ENCODE measurements at places on chromosomes 13 and 19.

DNA sequence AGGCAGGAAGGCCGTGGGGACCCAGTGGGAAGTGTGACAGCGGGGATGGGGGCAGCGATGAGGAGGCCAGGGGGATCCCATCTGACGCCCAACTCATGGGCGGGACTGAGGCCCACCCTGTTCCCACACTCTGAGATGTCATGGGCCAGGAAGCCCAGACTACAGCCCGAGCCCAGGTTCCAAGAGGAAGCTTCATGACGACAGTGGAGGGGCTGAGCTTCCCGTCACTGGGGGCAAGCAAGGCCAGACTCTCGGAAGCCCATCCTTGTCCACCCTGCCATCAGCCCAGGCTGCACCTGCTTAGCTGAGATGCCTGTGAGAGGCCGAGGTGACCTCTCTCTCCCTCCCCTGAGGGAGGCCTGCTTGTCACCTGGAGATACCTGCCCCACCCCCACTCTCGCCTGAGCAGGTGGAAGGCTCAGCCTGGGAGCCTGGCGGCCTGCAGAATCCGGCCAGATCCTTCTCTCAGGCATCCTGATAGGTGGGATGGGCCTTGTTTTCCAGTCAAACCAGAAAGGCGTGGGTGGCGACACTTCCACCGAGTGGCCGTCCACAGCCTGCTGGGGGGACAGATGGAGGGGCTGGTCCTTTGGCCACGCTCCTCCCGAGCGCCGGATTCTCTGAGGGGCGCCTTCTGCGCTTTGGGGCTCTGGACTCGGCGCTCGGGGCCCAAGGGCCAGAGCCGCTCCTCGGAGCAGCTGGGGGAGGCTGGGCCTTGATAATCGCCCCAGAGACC is 4.8 kb downstream of the ZBTB7A start:
- no peak for DNase-seq

DNA sequence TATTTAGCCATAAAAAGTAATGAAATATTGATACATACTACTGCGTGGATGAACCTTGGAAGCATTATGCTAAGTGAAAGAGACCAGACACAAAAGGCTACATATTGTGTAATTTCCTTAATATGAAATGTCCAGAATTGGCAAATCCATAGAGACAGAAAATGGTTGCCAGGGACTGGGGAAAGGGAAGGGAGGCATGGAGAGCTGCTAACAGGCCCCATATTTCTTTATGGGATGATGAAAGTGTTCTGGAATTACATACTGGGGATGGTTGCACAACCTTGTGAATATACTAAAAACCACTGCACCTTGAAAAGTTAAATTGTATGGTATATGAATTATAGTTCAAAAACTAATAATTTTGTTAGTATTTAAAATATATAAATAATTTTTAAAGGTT is 3.6 kb downstream of the IFT88 start:
- DNase-seq, result peak; percentile 76

DNA sequence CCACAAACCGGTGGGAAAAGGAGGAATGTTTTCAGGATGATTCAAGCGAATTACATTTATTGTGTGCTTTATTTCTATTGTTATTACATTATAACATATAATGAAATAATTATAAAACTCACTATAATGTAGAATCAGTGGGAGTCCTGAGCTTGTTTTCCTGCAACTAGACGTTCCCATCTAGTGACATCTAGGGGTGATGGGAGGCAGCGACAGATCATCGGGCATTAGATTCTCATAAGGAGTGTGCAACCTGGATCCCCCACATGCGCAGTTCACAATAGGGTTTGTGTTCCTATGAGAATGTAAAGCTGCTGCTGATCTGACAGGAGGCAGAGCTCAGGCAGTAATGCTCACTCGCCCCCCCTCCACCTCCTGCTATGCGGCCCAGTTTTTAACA is 54.5 kb downstream of the SPTBN4 start:
- no peak for DNase-seq

GRCh38 chr13:113734826-113735125 is 24.2 kb upstream of the TMEM255B start:
- DNase-seq, result no peak

- DNase-seq, result peak; percentile 18
Observed at GRCh38 chr19:42634409-42635232, 39.9 kb upstream of the CEACAM8 start.

- DNase-seq, result no peak
Observed at GRCh38 chr13:44516771-44517170, 59.4 kb downstream of the TSC22D1 start.

- peak; percentile 80 for DNase-seq
Observed at GRCh38 chr13:43303033-43303729, 279.8 kb downstream of the DNAJC15 start.

DNA sequence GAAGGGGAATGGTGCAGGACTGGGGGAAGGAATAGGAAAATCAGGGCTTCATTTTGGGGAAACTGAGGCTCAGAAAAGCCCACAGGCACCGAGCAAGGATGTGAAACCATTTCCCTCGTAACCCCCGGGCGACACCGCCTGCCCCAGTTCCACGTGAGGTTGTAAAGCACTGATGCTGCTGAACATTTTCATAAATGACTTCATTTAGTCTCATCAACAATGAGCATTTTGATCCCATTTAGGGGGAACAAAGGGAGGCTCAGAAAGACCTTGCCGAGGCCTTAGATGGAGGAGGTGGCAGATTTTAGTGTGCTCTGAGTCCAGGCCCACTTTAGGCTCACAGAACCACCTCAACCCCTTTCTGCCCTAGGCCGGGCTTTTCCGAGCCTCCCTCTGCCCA is 20.5 kb upstream of the FBXO27 start:
- no peak for DNase-seq
